Epithelial cell of proximal tubule (primary cell): ENCODE measurements at places on chromosomes 2 and 18.
A peak's percentile ranks its signal among the peaks of the same experiment; 100 is the strongest.

GRCh38 chr2:195150819-195151218 lies 506.2 kb upstream of the SLC39A10 start:
- DNase-seq: no peak

GRCh38 chr18:13253786-13254688 lies 35.5 kb downstream of the LDLRAD4 start:
- DNase-seq: no peak

DNA sequence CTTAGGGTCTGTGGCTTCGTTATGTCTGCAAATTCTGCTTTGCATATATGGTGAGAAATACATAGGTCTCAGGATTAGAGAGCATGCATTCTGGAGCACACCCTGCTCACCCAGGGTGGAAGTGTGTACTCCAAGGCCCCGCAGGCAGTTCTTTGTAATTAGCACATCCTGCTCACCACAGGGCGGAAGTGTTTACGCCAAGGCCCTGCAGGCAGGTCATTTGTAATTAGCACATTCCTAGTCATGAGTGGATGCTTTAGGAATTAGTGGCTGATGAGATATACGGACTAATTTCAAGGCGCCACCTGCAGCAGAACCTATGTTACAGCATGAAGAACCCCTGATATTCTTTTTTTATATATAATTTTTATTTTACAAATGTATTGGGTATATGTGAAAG lies 4.2 kb downstream of the ALLC start:
- DNase-seq: no peak

GRCh38 chr2:75162897-75163296 lies 36.4 kb downstream of the TACR1 start:
- no peak for DNase-seq

DNA sequence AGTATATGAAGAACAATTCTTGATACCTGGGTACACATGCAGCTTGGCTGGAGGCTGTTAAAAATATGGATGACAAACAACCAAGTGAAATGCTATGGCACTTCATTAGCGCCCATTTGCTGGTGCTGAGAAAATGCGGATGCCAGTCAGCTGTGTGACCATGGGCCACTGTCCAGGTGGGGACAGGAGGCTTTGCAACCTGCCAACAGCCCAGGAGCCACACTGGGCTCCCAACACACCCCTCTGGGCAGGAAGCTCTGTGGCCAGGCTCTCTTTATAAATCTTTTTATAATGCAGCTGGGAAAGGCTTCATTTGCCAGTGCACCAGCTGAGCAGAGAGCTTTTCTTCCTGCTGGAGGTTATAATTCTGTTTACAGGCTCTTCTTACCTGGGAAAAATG lies 19.9 kb downstream of the RNF144A start:
- no peak for DNase-seq

- no peak for DNase-seq
Measured at GRCh38 chr18:75051757-75052156, 157.2 kb downstream of the PTGR3 start.

DNA sequence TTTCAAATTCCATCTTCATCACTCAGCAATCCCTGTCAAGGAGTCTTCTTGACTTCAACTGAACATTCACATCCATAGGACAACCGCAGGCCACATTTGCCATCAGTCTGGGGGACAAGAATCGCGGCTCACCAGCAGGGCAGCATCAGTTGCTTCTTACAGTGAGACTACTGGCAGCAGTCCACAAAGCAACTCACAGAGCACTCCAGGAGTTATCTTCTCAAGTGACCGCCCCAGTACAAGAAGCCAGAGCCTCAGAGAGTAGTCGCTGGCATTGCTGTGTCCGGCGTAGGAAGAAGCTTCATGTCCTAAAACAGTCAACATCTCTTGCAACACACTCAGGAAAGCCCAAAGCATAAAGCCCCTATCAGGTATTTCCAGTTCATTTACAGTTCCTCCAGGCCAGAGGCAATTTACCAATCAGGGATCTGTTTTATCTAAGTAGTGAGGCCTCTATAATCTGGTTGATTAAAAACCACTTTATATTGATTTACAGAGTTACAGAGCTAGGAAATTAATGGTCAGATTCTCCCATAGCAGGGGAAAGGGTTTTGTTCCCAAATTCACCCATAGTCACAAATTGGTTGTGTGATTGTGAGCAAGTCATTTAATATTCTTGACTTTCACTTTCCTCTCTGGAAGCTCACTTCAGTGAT lies 177.3 kb downstream of the NBAS start:
- no peak for DNase-seq

GRCh38 chr18:8439055-8439454 lies 170.2 kb upstream of the RAB12 start:
- DNase-seq: no peak

DNA sequence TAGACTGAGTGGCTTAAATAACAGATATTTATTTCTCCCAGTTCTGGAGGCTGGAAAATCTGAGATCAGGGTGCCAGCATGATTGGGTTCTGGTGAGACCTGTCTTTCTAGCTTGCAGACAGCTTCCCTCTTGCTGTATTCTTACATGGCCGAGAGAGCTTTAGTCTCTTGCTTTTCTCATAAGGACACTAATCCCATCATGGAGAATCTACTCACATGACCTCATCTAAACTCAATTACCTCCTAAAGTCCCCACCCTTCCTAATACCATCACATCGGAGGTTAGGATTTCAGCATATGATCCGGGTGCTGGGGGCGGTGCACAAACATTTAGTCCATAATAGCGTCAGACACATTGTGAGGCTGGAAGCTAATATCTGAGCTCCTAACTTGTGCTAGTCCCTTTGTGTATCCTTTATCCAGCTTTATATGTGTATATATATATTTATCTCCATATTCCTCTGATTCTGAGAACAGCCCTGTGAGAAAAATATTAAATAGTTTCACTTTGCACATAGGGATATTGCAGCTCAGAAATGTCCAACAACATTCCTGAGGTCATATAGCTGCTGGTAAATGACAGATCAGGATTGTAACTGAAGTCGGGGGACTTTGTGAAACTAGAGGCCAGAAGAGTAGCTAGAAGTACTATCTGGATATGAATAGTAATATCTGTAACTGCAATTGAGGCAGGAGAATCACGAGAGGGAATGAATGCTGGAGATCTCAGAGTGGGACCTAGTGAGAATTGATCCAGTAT lies 28.9 kb downstream of the MARCHF4 start:
- no peak for DNase-seq

DNA sequence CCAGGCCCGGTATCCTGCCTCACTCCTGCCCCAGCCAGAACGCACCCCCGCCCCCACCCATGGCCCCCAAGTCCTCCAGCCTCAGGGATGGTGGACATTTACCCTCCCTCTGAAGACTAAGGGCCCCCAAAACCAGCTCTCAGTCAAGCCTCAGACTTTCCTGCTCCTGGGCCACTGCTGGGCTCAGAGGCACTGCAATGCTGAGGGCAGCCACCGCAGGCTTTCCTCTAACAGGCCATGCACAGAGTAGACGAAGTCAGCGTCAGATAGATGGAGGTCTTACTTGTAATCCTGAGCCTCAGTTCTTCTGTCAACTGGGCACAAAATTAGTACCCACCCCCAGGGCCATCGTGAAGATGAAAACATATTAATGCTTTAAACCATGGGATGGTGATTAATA lies 92.6 kb downstream of the TTC32 start:
- no peak for DNase-seq

- DNase-seq: no peak
Measured at GRCh38 chr2:164826293-164827243, 15.1 kb downstream of the COBLL1 start.

DNA sequence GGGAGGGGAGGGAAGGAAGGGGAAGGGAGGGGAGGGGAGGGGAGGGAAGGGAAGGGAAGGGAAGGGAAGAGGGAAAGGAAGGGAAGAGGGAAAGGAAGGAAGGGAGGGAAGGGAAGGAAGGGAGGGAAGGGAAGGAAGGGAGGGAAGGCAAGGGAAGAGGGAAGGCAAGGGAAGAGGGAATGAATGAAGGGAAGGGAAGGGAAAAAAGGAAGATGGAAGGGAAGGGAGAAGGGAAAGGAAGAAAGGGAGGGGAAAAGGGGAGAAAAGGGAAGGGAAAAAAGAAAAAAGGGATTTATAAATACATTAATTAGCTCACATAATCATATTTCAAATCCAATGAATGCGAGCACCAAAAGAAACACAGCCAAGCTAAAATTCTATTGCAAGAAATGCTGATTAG lies 202.9 kb upstream of the LRRTM4 start:
- DNase-seq: no peak

DNA sequence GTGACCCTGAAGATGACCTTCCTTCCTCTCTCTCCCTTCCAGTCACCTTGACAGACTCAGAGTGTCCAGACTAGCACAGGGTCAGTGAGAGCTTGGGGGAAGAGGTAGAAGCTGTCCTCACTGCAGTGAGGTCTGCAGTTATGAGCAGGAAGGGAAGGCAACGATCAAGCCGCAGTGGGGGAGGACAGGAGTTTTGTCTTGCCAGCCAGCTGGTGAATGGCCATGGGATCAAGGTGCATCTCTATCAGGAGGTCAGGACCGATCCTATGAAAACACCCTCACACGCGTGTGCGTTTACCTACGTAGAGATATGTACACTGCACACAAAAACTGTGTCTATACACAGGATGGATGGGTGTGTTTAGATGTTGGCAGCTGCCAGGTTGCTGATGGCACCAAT lies 83.2 kb downstream of the THNSL2 start:
- DNase-seq: no peak

DNA sequence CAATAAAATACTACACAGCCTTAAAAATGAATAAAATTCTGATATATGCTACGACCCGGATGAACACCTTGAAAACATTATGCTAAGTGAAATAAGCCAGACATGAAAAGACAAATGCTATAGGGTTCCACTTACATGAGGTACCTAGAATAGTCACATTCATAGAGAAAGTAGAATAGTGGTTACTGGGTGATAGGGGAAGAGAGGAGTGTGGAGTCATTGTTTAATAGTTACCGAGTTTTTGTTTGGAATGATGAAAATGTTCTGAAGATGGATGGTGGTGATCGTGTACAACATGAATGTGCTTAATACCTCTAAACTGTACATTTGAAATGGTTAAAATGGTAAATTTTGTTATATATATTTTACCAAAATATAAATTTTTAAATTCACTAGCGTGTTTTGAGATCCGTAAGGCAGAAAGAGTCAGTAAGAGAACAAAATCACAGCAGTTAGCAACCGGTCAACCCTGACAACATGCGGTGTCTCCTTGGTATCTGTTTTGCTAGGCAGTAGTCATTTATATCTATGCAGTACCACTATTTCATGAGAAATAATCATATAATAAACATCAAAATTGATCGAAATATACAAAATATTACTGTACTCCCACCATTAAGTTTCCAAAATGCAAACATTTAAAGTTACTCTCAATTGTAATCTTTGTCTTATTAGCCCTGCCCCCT lies 11.1 kb downstream of the SCN9A start:
- DNase-seq: no peak

- no peak for DNase-seq
Measured at GRCh38 chr18:13605477-13605876, 120.9 kb downstream of the FAM210A start.

DNA sequence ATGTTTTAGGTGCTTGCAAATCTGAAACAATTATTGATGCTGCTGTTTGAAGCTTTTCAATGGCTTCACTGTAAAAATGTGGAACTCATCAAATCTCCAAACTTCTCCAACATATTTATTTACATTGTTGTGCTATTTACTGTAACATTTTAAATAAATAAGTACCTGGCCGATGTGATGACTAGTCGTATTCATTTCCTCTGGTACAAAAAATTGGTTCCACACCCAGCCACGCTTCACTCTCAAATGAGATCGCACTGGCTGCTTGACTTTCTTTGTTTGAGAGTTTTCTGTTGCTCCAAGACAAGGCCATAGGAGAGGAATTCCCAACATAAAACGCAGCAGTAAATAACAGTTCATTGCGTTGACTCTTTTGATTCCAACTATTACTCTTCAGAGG lies 32.0 kb downstream of the CDH19 start:
- no peak for DNase-seq

DNA sequence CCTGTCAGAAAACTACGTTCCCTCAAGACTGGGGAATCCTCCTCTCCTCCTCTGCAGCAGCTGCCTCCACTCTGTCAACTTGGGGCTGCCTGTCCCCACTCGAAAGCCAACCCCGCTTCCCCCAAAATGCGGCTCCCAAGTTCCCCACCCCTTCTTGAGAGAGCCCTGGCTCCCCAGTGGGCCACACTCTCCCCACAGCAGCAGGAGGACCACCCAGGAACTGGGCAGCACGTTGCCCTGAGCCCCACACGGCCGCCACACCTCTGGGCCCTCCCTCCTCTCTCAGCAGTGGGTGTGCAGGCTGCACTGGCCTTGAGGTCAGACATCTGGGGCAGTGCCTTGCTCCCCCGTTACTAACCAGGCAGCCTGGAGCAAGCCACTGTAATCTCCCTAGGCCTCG lies 9.6 kb upstream of the TEX51 start:
- DNase-seq: no peak

DNA sequence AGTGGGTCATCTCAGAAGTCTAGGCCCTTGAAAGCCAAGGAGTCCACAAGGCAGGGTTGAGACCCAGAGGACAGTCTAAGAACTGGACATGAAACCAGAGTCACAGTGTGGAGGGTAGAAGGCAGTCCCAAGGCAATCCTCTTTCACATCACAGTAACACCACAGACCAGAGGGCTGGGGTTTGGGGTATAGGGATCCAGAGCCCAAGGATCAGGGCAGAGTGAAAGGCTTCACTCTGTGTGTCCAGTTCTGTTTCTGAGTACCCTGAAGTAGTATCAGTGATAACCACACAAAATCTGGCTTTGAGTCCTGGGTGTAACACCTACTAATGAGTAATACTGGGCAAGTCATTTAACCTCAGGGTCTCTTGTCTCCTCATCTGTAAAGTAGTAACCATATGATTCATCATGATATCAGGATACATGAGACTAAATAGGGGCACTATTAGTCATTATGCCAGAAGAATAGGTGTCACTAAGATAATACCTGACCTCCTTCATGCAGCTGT lies 91.0 kb downstream of the ICA1L start:
- peak; percentile 63 for DNase-seq

GRCh38 chr18:23756590-23757436 lies 67.6 kb downstream of the LAMA3 start:
- no peak for DNase-seq

DNA sequence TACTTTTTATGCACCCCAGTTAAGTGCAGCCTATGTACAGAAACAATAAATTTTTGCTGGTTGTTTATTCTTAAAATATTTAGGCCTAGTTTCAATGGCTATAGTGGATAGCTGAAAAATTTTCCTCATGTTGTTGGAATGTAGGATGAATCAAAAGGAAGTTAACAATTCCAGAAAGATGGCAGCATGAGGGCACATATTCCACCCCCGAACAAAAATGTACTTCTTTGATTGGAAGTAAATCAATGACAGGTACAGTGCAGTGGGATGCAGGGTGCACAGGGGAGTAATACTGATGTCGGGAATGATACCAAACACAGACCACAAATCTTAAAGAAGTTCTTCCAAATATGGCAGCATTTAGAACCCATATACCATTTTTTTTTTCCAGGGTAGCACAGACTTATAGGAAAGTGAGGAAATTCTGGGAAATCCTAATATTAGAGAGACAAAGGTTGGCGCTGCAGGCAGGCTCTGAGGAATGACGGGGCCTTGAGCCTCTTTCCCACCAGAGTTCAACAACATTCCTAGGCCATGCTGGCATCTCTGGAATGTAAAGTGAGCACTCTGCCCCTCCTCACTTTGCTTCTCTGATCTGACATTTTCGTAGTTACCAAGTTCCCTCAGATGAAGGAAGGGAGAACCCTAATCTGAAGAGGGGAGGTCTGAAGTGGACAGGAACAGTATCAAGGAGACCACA lies 36.6 kb upstream of the IKZF2 start:
- DNase-seq: peak; percentile 74
